ENCODE measurements at places on chromosomes 5 and 9.

DNA sequence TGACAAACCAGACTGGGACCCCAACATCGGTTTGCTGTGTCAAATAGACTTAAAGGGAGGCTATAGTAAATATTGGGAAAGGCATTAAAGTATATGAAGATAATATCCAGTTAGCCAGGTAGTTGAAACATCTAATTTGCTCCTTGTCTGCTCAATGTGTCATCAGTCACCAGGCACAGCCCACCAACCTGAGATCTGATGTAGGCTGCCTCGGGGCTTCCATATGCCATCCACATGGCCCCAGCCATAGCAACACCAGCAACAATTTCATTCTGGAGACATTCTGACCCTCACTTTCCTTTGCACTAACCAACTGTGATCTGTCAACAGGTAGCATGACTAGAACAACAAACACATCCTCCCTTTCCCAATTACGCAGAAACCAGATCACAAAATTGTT is 196.0 kb downstream of the NR2F1-AS1 start:
- no peak for DNase-seq

DNA sequence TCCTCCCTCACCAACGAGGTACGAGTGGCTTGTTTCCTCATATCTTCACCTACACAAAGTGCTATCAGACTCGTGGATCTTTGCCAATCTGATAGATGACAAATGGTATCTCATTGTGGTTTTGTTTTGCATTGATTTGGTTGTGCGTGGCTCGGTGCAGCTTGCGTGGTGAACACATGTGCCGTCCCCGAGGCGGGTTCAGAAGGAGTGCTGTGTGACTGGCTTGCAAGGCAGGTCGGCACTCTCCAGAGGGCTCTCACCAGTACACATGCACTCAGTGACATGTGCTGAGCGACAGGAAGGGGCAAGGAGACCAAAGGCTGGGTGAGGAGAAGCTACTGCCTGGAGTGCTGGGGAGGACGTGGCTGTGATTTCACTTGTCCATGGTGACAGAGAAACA is 95.3 kb upstream of the PITX1 start:
- DNase-seq = no peak

GRCh38 chr9:96149533-96150280 is 152.3 kb downstream of the HSD17B3 start:
- no peak for DNase-seq

DNA sequence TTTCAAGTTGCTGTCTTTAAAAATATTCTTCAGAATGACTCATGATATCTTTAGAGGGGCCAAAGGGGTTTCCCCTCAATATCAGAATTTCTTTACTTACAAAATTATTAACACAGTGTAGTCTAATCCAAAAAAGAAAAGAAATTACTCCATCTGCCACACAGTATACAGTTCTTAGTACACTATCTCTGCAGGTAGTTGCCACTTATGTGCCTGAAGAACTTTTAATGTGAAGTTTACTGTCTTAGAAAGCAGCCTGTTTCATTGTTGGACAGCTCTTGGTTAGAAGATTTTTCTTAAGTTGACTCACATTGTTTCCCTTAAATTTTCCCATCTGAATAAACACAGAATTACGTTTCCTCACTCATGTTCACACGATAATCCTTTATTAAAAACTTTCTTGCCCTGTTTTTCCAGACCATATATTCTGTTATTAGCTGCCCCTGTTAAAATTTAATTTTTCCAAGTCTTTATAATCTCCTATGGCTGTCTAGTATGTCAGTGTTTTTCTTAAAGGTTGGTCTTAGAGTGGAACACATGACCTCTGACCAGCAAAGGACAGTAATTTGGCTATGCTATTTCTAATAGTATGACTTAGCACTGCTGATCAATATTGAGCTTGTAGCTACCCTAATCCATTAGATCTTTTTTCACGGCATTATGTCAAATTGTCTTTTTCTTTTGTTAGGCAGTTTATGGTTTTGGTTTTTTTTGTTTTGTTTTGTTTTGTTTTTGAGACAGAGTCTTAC is 21.8 kb upstream of the FKTN start:
- DNase-seq = no peak

DNA sequence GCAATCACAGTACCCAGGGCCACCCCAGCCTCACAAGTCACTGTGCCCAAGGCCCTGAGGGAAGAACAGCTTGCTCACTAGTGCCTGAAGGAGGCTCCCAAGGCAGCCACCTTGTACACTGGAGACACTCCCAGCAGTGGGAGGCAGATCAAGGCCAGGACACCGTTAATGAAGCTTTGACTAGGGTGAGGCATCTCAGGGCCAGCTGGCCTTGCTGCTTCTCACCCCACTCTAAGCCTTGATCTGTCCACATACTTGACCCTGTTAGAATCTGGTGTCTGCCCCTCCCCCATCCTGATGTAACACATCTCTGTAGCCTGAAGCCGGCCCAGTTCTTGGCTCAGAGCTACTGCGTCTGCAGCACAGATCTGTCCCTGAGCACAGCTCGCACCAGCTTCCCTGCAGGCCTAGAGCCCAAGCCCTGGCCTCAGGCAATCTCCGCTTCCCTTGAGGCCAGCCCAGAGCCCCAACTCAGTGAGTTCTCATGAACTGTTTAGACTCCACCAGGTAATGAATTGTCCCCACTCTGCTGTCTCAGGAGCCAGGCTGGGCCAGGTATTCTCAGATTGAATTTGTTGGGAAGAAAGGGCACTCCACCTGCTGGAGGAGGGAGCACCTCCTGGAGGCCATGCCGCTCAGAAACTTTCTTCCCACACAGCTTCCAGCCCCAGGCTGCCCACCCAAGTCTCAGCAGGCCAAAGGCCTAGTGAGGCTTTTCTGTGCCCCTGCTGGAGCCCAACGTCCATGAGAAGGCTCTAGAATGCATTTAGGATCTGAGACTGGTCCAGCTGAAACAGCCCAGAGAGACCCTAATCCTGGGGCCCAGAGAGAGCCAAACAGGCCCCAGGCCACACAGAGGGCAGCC is 13.4 kb upstream of the JADE2 start:
- no peak for DNase-seq

DNA sequence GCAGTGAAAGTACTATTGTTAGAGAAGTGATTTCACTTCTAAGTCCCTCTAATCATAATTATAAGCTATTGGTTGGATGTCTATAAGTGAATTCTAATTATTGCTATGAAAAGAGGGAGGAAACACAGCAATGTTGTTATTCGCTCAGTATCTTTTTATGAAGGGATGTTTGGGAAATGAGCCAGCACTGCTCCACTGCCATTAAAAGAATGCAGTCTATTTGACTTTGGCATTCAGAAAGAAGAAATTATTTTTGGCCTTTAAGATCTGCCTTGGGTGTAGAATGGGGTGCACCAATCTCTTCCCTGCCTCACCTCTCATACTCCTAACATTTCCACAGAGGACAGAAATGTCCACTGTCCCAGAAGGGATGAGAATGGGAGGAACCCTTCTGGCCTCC is 332.0 kb downstream of the SPATA31D1 start:
- DNase-seq = no peak

DNA sequence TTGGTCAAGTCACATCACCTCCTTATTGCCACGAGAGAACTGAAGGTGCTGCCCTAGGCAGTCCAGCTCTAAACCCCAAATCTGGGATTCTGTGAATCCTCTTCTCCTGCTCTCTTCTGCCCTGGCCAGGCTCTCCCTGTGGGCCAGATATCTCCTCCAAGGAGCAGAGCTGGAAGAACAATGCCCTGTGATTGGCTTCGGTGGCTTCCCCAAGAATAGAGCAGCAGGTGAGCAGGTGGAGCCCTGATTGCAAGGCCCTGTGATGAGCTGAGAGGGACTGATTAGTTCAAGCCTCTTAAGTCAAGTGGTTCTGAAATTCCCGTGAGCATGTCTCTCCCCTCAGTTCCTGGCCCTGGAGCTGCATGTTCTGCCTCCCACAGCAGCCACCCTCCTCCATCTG is 175.3 kb upstream of the BRINP1 start:
- DNase-seq = no peak

DNA sequence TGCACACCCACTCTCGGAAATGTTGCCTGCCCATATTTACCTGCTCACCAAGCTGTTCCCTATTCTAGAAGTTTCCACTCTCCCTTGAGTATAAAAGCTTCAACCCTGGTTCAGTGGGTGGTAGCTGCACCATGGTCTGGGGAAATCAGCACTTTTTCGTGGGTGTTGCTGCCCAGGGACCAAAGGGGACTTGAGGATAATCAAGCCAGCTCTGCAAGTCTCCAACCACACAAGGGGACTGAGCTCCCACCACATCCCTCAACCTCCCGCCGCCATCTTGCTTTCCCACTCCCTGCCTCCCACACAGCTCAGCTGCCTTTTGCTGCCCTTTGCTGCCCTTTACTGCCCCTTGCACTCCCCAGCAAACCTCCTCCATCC is 210.0 kb downstream of the AUH start:
- no peak for DNase-seq

DNA sequence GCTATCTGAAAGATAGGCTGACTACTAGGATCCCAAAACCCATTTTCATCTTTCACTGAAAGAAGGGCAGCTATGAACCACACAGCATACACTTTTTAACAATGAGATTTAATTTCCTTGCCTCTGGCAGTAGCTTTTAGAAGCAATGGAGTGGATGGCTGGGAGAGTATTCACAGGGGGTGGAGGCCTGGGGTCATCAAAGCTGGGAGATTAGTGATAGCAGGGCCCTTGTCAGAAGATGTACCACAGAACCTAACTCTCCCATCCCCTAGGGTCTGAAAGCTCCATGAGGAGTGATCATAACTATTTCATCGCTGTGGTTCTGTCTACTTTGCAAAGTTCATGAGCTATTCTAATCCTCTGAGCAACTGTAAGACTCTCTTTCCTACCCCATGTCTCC is 332.2 kb downstream of the PRELID2 start:
- DNase-seq = no peak

DNA sequence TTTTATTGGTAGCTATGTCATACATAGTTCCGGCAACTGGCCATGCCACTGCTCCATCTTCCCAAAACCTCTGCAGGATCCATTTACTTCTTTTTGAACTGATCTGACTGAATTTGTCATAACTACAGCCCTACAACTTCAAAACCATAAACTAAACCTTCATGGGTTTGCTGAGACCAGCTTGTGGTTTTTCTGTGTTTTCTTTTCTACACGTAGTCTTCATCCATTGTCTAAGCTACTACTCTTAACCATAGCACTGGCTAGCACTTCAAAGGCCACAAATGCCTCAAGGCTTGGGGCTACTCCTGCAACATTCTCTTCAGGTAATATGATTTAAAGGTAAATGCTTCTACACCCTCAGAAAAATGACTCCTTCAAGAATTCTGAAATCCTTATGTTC is 9.0 kb upstream of the KIF2A start:
- no peak for DNase-seq

- no peak for DNase-seq
Measured at GRCh38 chr5:129747572-129748407, at the start of gene MINAR2. Gene MINAR2 (plus strand): TSS chr5:129748094. CDS start chr5:129748191, 97 bp downstream.

- no peak for DNase-seq
Measured at GRCh38 chr9:135379540-135380267, 99.9 kb upstream of the PPP1R26 start.

DNA sequence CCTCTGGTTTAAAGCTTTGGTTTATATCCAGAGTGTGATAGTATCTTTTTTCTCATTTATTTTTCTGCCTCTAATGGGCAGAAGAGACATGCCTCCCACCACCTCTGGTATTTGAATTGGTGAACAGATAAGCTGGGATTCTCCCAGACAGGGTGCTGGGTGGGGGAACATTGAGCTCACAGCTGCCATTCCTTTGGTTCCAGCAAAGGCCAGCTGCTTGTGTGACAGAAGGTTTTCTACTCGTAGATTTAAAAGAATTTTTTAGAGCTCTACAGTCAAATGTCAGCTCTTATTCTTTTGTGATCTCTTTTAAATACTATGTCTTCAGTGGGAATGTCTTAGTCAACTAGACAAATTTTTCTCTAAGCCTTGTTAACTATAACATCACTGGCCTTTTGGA is 54.7 kb upstream of the ADAMTS16 start:
- no peak for DNase-seq

- no peak for DNase-seq
Measured at GRCh38 chr5:44048276-44048984, 340.8 kb downstream of the FGF10 start.

DNA sequence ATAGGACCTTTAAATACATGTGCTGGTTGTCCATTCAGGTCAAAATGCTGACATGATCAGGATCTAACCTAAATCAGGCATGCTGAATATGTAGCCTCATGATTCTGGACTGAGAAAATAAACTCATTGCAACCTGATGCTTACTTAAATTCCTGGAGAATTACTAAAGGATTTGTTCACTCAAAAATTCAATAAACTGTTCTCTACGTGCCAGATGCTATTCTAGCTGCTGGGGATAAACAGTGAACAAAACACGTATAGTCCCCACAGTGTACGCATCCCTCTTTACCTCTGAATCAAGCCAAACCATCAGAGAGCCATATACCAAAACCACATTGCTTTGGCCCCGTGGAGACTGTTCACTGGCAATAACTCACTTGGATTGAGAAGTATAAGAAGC is 6.1 kb downstream of the SCAI start:
- no peak for DNase-seq

- no peak for DNase-seq
Measured at GRCh38 chr5:73282383-73282782, 109.4 kb downstream of the TMEM174 start.

DNA sequence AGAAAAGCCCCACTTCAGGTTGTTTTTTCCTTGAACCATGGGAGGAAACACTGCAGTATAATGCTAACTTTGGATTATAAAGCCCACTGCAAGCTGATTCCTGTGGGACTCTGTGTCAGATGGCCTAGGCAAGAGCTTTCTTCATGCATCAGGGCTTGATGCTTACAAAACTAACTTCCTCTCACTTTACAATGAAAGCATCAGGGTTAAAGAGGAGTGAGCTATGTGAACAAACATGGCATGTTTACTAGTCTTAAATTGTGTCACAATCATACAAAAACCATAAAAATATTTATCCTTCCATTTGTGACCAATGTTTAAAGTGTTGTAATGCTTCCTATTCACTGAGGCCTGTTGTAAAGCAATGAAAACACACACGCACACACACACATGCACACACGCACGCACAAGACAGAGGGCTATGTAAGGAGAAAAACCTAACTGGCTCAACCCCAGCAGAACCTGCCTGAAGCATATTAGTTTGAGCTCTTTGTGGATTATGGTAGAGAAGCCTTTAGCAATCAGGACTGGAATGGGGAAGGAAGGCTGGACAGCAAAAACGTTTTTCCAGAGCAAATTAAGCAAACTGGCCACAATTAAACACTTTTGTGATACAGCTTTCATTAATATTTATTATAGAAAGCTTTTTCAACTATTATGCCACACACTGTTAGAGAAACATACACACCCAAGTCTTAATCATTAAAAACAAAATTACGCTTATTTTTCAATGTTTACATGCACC is 122.2 kb downstream of the AUH start:
- DNase-seq = no peak
